RWPE1 (cell line): ENCODE measurements at places on chromosomes 1 and 21.
A peak's percentile ranks its signal among the peaks of the same experiment; 100 is the strongest.

DNA sequence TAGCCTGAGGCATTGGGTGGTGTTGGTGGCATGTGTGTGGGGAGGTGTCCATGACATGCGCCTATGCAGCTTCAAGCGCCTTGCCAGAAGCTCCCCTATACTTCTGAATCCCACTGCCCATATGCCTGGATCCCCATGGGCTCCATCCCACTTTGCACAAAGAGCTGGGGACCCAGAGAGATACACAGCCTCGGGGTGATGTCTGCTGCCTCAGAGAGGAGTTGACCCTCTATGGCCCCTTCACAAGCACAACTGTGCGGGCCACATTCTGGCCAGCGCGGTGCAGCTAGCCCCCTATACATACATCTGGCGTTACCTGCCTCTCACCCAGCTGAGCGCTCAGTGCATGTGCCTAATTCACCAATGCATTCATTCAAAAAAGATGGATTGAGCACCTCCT, 9.6 kb upstream of the PTPRF start:
- DNase-seq, result no peak

DNA sequence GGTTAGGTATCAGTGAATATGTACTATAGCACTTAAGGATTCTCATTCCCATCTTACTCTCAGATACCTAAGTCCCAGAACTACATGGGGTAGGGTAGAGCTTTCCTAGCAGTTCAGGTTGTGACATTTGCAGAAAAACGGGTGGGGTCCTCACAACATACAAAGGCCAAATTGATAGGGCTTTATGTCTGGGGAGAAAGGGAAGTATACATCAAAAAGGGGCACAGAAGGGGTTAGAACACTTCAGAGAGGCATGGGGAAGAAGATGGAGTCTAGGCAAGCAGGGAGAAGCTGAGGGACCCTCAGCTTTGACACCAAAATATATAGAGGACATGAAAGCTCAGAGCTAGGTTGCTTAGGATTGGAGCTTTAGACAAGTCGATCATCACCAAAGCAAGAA, 3.6 kb downstream of the UROD start:
- no peak for DNase-seq

DNA sequence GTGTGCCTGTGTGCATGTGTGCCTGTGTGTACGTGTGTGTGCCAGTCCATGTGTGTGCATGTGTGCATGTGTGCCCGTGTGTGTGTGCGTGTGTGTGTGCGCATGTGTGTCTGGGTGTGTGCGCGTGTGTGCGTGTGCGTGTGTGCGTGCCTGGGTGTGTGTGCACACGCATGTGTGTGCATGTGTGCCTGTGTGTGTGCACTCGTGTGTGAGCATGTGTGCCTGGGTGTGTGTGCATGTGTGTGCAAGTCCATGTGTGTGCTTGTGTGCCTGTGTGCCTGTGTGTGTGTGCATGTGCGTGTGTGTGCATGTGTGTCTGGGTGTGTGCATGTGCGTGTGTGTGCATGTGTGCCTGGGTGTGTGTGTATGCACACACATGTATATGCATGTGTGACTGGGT, 28.7 kb upstream of the COL6A2 start:
- DNase-seq, result no peak

- DNase-seq, result no peak
Observed at GRCh38 chr1:62038594-62039284, 155.9 kb upstream of the L1TD1 start.

DNA sequence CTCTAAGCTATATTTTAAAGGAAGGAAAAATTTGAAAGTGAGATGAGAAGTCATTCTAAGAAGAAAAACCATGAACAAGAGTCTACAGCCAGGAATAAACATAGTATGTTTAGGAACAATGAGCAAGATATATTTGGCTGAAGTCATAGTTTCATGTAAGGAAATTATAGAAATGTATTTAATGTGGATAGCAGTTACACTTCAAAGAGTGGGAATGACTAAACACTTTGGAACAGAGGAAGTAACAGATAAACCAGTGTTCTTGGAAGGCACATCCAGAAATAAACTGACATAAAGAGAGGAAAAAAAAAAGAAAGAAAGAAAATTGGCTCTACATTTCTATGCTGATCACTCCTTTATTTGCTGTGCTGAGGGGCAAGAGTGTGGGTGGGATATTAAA, 18.0 kb downstream of the C8A start:
- no peak for DNase-seq

GRCh38 chr1:84840346-84840745, 52.7 kb downstream of the LPAR3 start:
- no peak for DNase-seq

DNA sequence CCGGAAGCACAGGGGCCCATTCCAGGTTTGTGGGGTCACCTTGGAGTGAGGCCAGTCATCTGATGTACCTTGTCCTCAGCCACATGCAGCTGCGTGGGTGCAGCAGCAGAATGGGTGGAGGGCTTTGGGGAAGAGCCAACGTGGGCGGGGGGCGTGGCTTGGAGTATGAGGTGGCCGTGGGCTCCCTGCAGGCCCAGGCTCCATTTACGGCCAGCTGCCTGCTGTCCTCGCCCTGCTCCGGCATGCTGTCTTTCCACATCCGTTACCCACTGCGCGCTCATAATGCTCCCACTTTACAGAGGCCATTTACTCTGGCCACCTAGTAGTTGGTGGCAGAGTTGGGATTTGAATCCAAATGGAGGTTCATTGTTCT, 27.8 kb upstream of the TINAGL1 start:
- peak; percentile 30 for DNase-seq

DNA sequence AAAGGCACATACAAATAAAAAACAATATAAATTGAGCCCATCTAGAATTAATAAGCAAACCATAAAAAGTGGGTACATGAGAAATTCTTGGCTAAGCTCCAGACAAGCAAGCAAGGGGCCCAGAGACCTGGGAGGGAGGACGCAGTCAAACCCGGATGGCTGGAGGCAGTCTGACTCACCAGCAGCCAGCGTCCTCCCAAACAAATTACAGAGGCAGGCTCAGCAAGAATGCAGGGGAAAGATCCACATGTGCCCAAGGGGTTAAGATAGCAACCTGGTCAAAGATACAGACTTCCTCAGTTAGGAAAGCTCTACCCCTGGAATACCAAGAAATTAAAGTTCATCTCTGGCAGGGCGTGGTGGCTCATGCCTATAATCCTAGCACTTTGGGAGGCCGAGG, 7.4 kb upstream of the TIAM1 start:
- peak; percentile 87 for DNase-seq

DNA sequence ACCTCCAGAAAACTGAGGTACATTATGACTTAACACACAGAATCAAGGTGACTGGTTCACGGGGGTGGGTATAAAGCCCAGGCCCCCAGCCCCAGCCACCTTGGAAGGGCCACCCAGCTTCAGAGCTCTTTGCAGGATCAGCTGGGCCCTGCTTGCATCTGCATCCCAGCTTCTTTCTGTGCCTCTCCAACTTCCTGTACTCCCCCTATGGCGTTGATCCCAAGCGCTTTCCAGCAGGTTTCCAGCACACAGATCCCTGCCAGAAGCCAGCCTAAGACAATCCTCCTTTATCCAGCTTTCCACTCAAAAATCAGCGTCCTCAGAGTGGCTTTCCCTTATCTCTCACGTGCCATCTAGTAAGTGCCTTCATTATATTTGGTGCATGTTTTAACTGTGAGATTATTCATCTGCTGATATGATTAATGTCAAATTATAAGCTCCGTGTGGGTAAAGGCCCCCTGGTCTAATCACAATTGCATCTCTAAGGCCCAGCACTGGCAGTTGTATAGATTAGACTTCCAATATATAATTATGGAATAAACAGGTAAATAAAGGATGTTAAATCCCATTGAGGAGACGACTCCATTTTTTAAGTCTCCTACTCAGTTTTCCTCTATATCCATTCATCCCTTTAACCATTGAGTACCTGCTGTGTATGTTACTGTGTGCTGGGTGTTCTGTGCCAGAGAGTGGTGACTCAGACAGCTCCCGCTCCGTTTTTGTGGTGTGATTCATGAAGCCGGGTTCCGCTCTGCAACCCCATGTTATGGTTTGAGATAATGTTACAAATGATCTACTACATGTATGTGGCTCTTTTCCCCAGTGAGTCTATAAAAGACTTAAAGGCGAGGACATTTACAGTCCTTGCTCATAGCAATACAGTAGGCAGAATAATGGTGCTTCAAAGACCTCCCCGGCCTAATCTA, 387.6 kb downstream of the PCP4 start:
- DNase-seq, result peak; percentile 69

DNA sequence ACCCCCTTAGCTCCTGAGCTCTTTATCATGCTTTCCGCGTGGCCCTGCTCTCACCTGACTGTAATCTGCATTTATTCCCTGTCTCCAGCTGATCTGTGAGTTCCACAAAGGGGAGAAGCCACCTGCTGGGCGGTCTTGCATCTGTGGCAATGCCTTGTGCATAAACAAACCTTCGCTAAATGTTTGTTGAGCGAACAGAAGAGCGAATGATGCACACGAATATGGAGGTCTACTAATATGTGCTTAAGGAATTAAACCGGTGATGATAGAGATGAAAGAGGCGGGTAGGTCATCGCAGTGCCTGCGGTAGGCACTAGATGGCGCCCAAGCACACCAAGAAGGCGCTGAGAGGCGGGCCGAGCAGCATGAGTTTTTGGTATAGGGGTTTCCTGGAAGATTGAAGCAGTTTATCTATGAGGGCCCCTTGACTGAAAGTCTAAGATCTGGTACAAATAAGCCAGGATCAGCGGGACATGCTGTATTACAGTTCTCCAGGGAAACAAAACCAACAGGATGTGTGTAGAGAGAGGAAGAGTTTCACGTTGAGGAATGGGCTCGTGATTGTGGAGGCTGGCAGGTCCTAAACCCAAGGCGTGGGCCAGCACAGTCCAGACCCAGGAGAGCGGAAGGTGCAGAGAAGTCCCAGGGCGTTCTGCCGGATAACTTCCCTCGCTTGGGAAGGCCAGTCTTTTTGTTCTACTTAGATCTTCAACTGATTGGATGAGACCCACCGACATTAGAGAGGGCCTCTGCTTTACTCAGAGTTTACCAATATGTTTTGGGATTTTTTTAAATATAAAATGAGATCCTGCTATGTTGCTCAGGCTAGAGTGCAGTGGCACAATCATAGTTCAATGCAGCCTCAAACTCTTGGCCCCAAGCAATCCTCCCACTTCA, 34.7 kb downstream of the TOMM20 start:
- DNase-seq, result peak; percentile 71

DNA sequence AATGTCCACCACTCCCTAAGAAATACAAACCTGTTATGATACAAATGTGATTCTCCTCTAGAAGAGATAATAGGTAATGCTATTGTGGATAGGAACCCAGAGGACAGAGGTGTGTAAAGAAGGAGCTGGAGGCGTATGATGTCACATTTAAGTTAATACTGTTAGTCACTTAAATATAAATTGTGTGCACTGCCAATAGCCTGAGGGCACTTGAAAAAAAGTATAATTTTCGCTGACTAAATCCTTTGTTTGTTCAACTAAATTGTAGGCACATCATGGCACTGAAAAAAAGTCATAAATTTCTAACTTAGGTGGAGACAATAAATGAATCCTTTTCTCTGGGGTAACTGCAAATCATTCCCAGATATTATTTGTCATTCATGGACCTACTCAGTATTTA, 4.4 kb downstream of the RCSD1 start:
- DNase-seq, result peak; percentile 18

- no peak for DNase-seq
Observed at GRCh38 chr21:35381743-35382310, 332.7 kb upstream of the RUNX1 start.

DNA sequence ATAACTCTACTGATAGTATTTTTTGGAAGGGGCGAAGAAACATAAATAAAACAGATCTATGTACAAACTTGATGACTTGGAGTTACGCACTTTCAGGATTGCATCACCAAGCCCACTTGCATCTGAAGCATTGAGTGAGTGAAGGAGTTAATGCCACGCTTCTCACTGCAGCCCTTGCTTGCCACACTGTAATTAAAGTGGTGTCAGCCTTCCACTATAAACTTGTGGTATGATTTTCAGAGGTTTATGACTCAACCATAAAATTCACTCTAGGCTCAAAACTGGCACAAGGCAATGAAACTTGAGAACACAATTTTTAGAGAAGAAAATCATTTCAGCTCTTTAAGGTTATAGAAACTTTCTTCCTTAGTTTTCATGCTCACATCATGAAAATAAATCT, 93.9 kb upstream of the PRMT6 start:
- no peak for DNase-seq

DNA sequence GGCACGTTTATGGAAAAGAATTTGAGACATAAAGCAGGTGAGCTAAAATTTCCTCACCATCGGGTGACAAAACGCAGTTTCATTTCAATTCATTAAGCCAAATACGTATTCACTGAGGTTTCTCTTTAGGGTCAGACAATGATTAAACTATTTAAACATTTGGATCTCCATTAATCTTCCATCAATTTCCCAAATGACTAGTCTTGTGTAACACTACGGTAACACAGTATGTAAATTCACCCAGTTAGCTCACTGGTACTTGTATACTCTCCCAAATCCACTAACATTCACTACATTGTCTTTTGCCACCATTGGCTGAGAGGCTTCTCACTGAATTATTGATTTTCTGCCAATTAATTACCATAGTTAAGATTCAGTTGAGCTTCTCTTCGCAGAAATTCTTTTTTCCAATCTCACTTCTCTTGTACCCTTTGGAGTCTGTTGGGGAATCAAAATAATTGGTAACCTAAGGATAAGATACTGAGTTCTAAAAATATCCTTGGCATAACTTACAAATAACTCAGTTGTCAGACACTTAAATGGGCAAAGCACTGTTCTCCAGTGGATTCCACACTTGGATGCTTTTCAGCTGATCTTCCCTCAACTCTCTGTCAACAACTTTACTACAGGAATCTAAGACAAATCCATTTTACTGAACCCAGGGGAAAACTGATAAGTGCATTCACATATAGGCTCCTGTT, 40.7 kb downstream of the SIPA1L2 start:
- no peak for DNase-seq

- DNase-seq, result no peak
Observed at GRCh38 chr1:50950396-50950795, 9.7 kb downstream of the FAF1 start.

DNA sequence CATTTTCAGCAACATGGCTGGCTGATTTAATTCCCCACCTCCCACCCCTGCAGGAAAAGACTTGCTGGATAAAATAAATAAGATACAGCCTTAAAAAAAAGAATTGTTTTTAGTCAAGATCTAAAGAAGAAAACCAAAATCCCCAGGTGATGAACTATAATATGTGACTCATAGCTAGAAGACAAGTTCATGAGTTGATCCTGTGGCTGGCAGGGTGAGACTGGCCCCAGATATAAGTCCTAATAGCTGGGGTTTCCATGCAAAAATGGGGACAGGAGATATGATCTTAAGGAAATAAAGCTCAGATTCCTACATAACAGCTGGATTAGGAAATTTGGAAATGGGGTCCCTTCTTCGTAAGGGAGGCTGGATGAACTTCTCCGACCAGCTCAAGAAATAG, 21.9 kb upstream of the RGSL1 start:
- no peak for DNase-seq
